ENCODE measurements at places on chromosomes 7 and 10. TPM values are rescaled to one million over a fixed set of nuclear protein-coding genes. Genes with fewer than 3 reads are reported as not detected.

PHYHIPL gene
- total RNA-seq = 5.9 TPM

PRRT4 gene
- not detected for total RNA-seq

ENKUR gene
- not detected for total RNA-seq

IGFBP3 gene
- 109 TPM for total RNA-seq

LHPP gene
- 28.6 TPM for total RNA-seq

CAV2 gene
- 28.5 TPM for total RNA-seq

NUTM2D gene
- total RNA-seq = 1.4 TPM

ANKRD7 gene
- total RNA-seq = 4.2 TPM

FAM25A gene
- not detected for total RNA-seq
